ENCODE measurements at places on chromosomes 2 and 18.

DNA sequence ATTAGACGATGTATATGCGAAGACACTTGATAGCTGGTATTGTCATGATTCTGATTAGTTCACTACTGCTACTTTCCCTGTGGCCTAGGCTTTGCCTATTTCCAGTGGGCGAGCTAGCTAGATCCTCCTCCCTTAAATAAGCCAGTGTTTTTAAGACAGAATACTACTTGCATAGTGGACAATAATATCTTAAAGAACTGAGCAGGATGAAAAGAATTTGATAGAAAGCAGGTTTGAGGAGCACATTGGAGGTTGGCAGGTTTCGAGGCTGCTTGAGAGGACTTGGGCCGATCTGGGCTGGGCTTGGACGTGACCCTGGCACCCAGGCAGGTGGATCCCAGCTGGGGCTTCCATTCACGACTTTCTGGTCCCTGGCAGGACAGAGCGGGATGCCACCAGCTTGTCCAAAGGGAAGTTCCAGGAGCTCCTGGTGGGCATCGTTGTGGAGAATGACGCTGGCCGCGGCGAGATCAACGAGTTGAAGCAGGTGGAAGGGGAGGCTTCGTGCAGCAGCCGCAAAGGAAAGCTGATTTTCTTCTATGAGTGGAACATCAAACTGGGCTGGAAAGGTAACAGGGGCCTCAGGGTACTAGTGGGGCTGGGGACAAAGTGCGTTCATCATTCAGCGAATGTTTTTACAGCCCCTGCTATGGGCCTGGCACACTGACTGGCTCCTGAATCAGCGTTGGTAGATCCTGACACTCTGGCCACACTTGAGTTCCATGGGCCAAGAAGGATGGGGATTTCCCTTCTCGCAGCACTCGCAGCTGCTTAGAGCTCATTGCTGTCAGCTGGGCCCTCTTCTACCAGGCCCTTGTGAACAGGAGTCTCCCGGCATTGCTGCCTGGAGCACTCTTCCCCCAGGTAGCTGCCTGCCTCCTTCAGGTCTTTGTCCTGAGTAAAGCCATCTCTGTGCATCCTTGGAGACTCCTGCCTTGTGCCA lies 16.9 kb downstream of the C2orf74 start:
- peak; percentile 40 for DNase-seq

GRCh38 chr2:108583903-108584520 lies 49.7 kb downstream of the LIMS1 start:
- peak; percentile 57 for DNase-seq

GRCh38 chr18:44859751-44860439 lies 179.2 kb downstream of the SETBP1 start:
- DNase-seq = no peak

DNA sequence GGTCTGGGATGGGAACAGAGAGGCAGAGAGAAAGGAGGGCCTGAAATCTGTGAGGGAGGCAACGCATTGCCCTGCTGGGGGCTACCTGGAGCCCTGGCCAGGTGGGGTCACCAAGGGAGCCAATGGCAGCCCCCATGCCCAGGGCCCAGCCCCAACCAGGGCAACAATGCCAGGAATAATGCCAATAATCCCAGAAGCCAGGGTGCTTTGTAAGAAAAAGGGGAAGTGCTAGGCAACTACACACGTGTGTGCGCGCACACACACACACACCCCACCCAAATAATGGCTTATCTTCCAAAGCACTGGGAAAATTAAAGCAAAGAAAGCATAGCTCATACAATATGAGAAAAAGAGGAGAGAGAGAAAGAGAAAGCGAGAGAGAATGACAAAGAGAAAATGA lies 7.0 kb upstream of the CLEC4F start:
- DNase-seq = no peak

DNA sequence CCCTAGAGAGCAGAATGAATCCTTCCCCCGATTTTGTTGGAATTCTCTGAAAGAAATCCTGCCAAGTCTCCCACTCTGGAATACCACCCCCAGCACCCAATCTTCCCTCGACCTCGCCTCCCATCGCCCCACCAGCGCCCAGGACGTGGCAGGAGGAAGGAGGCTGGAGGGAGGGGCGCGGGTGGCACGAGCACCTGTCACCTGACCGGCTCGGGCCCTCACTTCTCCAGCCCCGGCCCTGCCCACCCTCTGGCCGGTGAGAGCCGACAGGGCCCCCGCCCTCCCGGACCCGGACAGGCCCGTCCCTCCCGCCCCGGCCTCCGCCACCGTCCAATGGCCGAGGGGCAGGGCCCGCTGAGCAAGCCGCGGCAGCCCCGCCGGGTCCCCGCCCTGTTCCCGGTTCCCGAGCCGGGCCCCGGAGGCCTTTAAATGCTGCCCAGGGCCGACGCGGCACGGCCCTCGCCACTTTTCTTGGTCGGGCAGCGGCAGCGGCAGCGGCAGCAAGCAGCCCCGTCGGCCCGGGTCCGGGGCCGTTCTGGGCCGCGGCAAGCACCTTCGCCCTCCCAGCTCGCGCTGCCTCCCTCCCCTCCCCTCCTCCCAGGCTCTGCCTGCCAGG lies at the start of gene LGALSL:
TSS of gene LGALSL (plus strand) at position 393 of the 616 bp plus-strand sequence. CDS start 384 bp downstream, outside the sequence.
- no peak for DNase-seq

- peak; percentile 13 for DNase-seq
Measured at GRCh38 chr2:16613539-16614011, 52.1 kb downstream of the CYRIA start.

- no peak for DNase-seq
Measured at GRCh38 chr18:2303517-2304238, 267.6 kb downstream of the METTL4 start.

DNA sequence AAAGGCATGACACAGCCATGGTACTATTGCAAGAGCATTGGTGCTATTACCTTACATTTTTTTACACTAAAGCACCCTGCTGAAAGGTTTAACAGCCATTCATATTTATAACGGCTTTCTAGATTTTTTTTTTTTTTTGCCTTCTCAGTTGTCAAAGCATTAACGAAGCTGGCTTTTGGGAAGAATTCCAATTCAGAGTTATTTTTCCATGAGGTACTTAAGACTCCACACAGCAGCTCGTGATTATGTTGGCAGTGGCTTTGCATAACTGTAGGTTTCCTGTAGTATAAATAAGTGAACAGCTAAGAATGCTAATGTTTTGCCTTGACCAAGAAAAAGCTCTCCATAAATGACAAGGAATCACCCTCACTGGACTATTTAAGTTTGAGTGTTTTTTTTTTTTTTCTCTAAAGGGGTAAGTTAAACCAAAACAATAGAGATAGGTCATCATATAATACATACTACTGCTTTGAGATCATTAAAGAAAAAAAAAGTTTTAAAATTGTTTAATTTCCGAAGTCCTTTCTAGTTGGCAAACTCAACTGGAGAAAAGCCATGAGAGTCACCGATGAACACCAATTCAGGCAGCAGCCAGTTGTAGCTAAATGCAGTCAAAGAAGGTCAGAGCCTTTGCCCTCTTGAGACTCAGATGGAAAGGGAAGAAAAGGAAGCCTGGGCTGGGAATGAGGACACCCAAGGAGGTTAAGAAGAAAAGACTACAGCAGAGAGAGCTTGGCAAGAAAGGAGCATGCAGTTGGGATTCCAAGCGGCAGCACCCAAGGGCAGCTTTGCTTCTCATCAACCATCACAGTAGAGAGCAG lies 187.4 kb upstream of the NCKAP5 start:
- DNase-seq = no peak

GRCh38 chr18:74498712-74499627 lies 2.8 kb downstream of the CNDP2 start:
- DNase-seq = no peak

- DNase-seq = no peak
Measured at GRCh38 chr2:174692256-174692919, 71.9 kb downstream of the CHRNA1 start.

DNA sequence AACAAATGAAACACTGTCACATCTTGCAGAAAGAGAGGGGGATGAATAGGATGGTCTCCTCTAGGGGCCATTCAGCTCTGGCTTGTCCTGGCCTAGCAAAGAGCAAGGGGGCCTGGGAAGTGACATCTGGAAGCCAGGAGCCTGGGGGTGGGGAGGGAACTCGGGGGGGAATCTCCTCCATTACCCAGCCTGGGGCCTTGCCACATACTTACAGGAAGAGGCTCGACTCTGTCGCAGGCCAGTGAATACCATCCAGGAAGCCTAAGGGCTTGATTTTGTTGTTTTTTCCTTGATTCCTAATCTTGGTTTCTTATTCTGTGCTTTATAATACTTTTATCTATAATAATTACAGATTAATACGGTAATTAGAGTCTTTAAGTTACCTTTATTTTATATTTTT lies 797.5 kb upstream of the ID2 start:
- DNase-seq = no peak

DNA sequence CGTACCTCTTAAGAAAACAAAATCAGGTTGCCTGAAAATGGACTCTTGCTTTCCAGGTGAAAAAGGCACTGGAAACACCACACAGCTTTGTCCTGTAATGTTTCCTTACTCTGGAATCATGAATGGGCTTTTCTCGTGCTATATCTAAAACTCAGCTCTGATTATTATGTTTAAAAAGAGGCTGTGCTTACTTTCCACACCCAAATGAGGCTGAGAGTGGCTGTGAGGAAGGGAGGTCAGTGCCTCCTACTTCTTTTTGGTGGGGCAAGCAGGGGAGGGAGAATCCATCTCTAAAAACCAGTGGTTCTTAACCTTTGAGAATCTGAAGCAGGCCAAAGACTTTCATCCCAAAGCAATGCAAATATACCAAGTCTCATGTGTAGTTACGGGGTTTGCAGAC lies 148.6 kb downstream of the FAM210A start:
- DNase-seq = no peak

DNA sequence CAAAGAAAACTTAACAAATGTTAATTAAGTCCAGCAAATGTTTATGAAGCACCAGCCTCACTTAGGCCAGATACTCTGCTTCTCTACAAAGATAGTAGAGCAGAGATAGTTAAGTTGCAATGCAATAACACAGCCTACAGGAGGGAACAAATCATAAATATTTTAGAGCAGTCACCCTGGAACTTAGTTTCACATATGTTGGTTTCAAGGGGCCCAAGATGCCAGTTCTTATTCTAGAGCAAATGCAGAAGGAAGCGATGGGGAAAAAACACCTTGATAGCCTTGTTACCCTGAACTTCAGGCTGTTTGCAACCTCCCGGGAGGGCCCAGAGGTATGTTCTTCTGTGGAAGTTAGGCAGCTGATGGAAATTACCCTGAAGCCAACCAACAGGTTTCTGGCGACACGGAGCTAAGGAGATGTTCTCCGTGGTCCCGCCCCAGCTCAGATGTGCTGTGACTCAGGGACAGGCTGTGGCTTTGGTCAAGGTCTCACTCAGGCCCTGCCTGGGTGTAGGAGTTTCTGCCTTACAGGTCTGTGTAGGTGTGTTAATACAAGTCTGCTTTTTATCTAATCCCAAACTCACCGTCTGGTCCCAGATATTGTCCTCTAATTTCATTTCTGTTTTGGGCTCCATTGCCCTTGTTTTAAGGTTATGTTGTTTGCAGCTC lies 3.8 kb downstream of the CTIF start:
- DNase-seq = no peak

GRCh38 chr2:128668946-128669345 lies 350.3 kb upstream of the HS6ST1 start:
- no peak for DNase-seq

DNA sequence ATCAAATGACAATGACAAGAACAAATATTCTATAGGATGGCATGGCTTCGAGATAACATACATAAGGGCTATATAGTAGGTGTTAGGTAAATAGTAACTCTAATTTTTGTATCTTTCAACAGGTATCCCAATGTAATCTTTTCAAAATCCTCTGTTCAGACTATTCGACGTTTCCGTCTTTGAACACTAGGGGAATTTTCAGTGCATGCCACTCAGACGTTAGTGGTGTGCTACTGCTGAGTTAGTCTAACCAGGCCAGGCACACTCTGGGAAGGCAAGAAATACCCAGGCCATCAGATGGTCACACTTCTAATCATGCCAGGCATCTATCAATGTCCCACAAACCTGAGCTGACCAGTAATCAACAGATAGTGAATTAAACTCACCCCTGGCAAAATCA lies 14.6 kb upstream of the CREG2 start:
- DNase-seq = no peak
